ENCODE measurements at places on chromosomes 2 and 18.

- no peak for DNase-seq
Observed at GRCh38 chr2:65386344-65386743, 46.1 kb downstream of the SPRED2 start.

- no peak for DNase-seq
Observed at GRCh38 chr2:238081561-238081960, 18.6 kb upstream of the ESPNL start.

GRCh38 chr2:62785810-62786597 is 80.5 kb downstream of the EHBP1 start:
- no peak for DNase-seq

DNA sequence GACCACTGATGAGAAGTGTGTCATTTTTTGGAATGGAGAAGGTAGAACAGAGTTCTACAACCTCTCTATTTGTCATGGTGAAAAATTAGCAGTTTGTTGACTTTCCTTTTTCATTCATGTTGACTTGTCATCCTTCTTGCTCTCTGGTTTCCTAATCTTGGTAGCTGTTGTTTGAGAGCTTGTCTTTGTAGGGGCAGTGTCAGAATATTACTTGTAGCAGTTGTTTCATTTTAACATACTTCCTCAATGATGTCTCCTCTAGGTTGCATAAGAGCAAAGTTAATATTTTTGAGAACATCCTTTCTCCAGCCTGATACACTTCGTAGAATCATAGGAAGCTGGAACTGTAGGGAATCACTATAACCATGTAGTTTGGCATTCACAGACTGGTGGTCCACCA is 368.2 kb upstream of the FANCL start:
- DNase-seq: no peak

GRCh38 chr2:108076527-108076926 is 90.2 kb downstream of the SLC5A7 start:
- DNase-seq: no peak

DNA sequence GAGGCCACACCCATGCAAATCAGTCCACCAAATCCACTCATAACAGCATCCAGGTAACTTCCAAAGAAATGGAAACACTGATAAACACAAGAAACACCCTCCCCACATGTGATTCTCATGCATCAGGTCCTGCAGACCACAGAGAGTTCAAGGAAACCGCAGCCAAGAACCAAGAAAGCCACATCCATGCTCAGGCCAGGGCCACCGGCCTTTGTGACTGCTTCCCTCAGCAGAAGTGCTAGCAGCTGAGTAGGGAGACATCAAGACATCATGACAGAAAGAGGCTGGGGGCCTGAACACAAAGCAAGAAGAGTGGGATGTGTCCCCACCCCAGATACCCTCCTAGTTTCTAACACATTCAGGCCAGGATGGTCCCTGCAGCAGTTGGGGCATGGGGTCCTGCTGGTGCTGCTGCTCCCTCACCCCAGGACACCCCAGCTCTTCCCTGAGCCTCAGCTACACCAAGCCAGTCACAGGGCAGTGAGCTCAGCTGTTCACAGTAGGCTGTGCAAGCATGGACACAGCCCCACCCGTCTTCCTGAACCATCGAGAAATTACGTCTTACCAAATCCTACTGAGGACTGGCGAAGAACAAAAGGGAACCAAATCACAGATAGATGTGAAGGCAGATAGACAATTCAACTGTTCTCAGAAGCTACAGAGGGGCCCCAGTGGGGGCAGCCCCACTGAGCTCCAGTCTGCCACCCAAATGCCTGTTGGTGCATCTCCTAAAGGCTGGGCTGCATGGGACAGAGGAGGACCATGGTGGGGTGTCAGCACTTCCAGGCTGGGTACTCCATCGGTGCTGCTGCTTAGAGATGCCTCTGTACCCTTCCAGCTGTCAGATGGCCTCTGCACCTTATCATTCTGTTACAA is 60.9 kb downstream of the HDAC4 start:
- DNase-seq: peak; percentile 25

DNA sequence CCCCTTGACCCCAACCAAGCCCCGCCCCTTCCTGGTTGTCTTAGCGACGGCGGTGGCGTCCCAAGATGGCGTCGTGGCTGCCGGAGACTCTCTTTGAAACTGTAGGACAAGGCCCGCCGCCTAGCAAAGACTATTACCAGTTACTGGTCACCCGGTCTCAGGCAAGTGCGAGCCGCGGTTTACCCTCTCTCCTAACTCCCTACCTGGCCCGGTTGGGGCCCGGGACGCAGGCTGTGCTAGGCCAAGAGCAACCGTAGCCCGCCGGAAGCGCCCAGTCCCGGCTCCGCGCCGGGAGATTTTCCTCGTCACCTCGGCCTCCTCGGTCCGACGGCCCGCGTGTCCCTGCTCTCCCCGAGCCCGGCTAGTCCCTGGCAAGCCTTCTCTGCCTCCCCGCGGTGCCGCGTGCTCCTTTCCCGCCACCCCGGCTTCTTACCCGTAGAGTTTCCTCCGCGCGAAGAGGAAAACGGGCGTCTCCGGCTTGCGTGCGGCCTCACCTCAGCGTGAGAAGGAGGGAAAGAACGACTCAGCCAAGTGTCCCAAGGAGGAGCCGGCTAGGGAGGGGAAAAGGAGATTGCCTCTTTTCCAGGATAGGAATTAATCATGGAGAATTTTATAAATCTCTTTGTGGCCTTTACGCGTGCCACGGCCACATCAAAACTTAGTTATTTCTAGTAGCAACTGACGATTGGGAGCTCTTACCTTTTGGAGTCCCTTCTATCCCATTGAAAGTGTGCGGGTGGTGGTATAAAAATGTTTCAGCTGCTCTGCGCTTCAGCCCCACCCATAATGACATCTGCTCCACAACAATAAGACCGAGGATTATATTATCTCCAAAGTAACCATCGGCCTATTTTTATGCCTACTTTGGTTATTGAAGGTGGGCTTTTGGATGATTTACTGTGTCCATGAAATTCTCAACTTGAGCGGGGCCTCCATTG is at the start of gene FBXO36:
FBXO36 (plus strand) TSS at position 55 of the 938 bp plus-strand sequence; CDS start at position 66, 11 bp downstream.
- peak; percentile 91 for DNase-seq

- no peak for DNase-seq
Observed at GRCh38 chr2:225980372-225980771, 580.9 kb downstream of the NYAP2 start.

DNA sequence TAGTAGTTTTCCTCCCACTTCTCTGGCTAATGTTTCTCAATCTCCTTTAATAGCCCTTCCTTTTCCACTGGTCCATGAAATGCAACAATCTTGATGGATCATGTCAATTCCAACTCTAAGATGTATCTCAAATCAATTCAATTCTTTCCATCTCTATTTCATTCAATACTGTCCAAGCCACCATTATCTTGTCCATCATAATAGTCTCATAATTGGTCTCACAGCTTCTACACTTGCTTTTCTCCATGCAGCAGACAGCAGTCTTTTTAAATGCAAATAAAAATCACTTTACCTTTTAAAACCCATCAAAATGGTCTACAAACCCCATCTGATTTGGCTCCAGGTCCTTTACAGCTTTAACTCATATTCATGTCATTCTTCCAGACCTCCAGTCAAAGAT is 226.6 kb downstream of the EPHA4 start:
- DNase-seq: no peak

DNA sequence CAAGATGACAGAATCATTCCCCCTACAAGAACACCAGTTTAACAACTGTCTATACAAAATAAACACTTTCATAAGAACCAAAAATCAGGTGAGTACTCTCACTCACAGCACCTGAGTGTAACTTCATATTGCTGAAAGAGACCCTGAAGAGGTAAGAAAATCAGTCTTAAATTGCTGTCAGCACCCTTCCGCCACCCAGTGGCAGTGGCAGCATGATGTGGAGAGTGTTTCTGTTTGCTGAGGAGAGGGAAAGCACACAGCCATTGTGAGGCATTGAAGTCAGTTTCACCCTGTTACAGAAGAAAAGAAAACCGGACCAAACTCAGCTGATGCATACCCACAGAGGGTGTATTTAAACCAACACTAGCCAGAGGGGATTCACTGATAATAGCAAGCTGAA is 1240.8 kb upstream of the CRIM1 start:
- DNase-seq: no peak

DNA sequence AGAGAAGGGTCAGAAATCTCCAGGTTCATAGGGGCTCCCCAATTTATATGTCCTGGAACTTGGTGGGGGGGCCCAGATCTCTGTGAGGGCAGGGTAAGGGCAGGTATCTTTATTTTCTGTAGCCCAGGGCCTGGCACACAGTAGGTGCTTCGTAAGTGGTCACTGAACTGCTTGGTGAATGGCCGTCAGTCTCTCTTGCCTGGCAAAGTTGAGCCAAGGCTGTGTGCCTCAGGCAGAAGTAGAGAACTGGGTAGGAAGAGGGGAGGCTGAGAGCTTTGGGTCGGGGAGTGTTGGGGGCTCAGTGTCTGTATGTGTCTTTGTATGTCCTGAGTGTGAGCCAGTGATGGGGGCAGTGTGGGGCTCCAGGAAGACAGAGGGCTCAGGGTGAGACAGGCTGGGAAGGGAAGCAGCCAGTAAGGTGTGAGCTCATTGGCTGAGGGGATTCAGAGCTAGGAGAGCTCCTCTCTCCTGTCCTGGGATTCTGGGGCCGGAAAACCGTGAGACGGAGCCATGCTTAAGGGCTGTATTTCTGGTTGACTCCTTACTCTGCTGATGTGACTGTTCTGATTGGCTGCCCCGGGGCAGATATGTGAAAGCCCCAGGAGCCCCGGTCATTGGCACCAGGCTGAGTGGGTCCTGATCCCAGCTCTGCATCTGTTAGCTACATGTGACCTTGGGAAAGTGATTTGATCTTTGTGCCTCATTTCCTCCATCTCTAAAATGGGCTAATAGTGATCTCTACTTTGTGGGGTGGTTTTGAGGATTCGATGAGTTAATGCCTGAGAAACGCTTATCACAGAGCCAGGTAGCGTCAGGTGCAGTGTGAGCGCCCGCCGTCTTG is 30.3 kb downstream of the STEAP3 start:
- DNase-seq: no peak
